ENCODE measurements at places on chromosomes 3 and 15.

GRCh38 chr3:162400697-162401096 is 904.1 kb downstream of the OTOL1 start:
- DNase-seq: no peak

GRCh38 chr3:65678516-65678915 is 360.2 kb downstream of the MAGI1 start:
- DNase-seq: no peak

DNA sequence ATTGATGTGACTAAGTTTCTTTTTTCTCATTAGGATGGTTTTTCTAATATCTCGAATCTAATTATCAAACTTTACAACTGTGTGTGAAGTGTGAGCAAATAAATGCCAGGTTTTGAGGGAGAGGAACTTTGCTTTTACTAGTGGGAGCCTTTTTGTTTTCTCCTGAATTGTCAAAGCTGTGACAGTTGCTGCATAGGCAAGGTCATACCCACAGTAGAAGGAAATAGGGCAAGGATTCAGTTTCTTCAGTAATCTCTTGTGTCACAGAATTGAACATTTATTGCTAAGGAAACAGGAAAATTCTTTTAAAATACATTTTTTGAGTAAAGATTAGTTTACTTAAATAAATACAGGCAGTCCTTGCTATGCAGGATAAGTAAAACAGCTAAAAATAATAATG is 19.5 kb downstream of the GMPS start:
- DNase-seq: no peak

GRCh38 chr3:115623044-115623868 is at the start of gene GAP43:
Gene GAP43 (plus strand): TSS chr3:115623510. CDS start chr3:115623690, 180 bp downstream.
- peak; percentile 56 for DNase-seq

- DNase-seq: no peak
Measured at GRCh38 chr3:100060685-100061484, 53.4 kb downstream of the FILIP1L start.

DNA sequence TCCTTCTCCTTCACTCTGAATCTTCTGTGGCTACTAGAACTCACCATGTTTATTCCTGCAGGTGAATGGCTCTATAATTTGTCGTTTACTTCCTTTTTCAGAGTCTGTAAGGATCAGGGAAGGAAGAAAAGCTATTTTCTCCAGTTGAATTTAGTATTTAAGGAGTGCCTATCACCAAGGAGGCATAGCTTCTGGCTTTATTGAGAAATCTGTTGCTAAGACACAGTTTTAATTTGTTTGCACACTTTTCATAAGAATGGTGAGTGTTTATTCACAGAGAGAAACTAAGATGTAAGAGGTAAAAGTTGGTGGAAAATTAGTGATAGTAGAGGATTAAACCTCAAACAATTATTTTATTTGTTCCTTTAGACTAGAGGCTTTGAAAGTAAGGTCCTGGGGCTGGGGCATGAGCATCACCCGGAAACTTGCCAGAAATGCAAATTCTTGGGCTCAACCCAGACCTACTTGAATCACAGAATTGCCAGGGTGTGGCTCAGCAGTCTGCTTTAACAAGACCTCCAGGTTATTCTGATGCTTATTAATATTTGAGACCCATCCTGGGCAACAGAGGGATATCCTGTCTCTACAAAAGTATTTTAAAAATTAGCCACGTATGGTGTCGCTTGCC is 461.3 kb downstream of the AGBL1 start:
- no peak for DNase-seq

DNA sequence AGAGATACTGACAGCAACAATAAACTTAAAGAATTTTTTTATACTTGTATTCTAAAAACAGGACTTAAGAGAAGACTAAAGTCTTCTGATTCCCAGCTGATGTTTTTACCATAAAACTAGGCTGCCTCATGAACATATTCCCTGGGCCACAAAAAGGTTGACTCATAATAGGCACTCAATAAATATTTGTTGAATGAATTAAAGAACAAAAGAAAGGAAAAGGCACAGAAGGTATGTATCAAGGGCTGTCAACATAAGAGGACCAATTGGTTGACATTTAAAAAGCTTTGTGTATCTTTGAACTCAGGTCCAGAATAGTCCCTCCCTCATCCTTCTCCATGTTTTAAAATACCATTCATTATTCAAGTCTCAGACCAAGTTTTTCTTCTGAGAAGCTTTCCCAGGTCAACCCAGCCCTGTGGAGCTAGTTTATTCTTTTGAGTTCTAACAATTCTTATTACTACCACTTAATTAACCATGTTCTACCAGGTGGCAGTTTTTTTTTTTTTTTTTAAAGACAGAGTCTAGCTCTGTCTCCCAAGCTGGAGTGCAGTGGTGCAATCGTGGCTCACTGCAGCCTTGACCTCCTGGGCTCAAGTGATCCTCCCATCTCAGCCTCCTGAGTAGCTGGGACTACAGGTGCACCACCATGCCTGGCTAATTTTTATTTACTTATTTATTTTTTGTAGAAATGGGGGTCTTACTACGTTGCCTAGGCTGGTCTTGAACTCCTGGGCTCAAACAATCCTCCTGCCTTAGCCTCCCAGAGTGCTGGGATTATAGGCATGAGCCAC is 17.5 kb upstream of the ARHGEF3 start:
- peak; percentile 17 for DNase-seq
